ENCODE measurements at places on chromosomes 6 and 20.

DNA sequence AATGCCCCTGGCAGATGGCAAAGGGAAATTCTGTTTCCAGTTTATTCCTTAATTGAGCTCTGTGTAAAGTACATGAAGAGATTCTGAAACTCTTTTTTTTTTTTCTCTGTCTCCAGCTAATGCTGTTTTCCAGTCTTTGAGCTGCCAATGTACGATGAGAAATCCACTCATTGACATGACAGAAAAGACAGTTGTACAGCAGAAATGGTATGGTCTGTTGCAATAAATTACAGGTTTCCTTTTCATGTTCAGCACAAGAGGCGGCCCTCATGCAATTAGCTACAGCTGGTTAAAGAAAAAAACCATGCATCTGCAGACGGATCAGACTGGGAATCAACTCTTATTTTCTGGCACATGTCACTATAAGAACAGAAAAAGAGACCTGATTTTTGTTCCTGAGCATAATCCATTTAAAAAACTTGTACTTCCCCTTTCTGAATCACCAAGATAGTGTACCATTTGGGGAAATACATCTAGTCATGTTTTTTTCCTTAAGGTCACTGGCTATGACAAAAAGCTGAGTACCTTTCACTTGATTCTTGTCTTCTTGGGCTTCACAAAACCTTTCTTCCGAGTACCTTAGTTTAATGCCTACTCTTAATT lies 289.8 kb upstream of the PREP start:
- DNase-seq, result no peak

GRCh38 chr6:148214667-148215066 lies 128.0 kb upstream of the SASH1 start:
- no peak for DNase-seq

GRCh38 chr6:117549611-117550010 lies 52.7 kb downstream of the GOPC start:
- no peak for DNase-seq

DNA sequence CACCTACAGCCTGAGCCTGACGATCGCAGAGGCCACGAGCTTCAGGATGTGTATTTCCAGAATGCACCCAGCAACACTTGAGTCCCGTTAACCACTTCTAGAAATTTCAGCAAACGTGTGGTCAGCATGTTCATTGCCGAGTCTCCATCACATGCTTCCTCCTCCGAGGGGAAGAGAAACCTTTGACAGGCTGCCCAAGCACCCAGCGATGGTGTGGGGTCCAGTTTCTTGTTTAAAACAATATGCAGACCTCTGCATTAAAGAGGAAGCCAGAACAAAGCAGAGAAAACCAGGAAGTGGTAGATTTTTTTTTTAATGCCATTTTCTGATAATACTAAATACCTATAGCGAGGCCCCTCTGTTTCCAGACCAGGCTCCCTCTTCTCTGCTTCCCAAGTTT lies 71.9 kb downstream of the GNAS-AS1 start:
- no peak for DNase-seq

- DNase-seq, result no peak
These were observed 125.2 kb downstream of the HIVEP2 start for GRCh38 chr6:142819603-142820337.

GRCh38 chr6:142275236-142276006 lies 26.4 kb upstream of the ADGRG6 start:
- DNase-seq, result peak; percentile 20

DNA sequence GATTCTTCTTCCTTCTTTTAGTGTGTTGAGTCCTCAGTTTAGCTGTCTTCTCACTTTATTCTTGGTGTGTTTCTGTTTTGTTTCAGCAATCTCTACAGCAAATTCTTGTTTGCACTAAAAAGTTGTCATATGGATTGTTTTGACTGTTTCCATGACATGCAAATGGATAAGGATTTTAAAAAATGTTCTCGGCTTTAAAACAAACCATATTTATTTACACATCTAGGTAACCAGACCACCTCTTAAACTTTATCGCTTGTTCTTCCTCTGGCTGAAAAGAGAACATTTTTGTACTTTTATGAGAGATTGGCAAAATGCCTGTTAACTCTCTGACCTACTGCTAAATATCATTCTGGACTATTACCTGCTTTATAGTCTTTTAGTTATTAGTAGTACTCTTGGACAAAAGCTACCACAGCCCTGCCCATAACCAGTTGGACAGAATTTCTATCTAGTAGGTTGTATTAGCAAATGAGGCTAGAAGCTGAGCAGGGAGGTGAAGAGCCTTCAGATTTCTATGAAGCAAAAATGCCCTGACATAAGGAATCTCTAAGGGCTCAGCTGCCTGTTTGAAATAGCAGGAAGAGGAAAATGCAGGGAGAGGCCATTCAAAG lies 268.3 kb downstream of the CD109 start:
- DNase-seq, result no peak

GRCh38 chr20:2696646-2697045 lies 4.1 kb downstream of the EBF4 start:
- DNase-seq, result no peak

DNA sequence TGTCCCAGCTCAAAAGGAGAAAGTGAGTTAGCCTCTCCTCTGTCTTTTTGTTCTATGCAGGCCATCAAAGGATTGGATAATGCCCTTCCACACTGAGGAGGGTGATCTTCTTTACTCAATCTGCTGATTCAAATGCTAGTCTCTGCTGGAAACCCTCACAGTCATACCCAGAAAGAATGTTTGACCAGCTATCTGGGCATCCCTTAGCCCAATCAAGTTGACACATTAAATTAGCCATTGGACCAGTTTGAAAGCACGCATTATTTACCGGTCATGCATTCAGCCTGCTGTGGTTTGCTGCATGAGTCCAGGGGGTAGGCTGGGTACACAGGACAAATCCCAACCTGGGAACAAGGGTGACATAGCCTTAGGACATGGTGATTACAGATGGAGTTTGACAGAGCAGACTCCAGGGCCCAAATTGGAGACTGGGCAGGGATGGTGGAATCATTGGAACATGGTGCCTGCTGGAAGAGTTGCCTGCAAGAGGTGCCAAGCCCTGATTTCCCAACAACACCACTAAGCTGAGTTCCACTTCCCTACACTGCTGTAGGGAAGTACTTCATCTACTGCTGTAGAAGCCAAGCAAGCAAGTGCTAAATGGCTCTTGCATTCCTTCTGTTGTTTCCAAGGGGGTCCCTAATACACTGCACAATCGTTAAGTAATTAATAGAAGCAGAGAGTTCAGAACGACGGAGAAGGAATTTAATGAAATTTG lies 87.7 kb downstream of the RNF182 start:
- no peak for DNase-seq

GRCh38 chr20:17893445-17893844 lies 75.1 kb downstream of the SNX5 start:
- no peak for DNase-seq

DNA sequence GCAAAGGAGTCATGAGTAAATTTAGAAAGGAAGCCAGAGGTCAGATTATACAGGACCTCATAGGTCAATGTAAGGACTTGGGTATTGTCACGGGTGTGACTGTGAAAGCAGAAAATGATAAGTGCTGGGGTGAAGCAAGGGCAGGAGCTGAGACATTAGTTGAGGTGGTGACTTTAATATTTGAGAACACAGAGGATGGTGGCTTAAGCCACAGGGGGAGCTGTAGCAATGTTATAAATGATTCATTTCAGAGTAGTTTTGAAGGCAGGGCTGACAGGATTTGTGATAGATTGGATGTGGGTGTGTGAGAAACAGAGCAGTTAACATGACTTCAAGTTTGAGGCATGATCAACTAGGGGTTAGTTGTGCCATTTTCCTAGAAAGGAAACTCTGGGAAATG lies 659.9 kb downstream of the EPM2A start:
- no peak for DNase-seq

GRCh38 chr6:33761922-33762629 lies 15.4 kb upstream of the IP6K3 start:
- peak; percentile 44 for DNase-seq

DNA sequence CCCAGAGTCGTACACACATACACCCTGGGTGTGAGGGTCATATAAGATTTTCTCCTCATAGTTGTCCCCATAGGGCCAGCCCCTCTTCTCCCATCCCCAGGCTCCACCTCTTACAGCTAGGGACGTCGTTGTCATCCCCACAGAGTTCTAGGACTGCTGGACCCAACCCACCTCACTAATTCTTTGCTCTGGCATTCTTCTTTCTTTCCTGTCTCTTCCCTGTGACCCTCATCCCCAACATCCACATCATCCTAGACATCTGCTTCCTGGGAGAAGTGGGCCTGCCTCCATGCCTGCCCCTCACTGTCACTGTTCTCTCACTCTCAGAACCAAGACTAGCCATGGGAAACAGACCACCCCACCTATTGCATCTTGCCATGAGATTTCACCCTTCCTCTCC lies 1.1 kb downstream of the PSMF1 start:
- no peak for DNase-seq

DNA sequence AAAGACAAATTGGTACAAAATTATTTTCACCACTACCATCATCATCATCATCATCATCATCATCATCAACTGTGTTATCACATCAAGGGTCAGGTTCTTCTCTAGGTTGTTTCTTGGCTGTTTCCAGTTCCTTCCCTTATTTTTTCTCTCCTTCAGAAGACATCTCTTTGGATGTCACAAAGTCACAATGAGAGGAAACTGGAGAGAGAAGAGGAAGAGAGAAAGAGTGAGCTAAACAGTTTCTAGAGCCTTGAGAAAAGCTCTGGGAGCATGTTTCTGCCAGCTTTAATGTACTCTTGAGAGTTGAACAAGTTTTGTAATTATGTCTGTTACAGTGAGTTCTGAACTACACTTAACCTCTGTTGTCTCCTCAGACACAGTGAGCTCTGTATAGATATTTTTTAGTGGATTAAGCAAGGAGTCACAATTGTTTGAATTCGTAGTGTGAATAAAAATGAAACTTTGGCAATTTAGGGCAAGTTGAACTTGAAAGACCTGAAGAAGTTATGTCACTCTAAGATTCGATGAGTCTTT lies 123.0 kb upstream of the AKIRIN2 start:
- no peak for DNase-seq

GRCh38 chr6:118485601-118486550 lies 62.2 kb upstream of the PLN start:
- DNase-seq, result no peak

DNA sequence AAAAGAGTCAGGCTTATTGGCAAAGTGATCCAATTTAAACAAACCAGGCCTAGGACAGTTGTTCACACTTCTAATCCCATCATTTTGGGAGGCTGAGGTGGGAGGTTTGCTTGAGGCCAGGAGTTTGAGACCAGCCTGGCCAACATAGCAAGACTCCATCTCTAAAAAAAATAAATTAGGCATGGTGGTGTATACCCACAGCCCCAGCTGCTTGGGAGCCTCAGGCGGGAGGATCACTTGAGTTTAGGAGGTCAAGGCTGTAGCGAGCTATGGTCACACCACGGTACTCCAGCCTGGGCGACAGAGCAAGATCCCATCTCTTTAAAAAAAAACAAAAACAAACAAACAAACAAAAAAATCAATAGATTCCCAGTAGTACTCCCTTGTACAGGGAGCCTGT lies 86.8 kb downstream of the SASH1 start:
- DNase-seq, result no peak

DNA sequence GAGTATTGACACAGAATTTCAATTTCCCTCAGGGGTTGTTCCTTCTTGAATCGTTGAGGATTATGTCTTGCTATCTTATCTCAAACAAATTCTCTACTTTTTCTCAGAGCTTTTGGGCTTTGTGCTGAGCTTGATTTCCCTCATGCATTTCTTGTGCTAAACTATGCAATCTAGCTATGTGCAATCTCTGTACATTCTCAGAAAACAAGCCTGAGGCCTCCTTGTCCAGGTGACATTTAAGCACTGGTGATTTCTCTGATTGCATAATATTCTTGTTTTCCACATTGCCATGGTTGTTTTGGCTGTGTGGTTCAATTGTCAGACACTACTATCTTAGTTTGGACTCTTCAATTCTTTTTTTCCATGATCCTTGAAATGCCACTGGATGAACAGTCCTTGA lies 81.2 kb upstream of the MAN1A1 start:
- no peak for DNase-seq

DNA sequence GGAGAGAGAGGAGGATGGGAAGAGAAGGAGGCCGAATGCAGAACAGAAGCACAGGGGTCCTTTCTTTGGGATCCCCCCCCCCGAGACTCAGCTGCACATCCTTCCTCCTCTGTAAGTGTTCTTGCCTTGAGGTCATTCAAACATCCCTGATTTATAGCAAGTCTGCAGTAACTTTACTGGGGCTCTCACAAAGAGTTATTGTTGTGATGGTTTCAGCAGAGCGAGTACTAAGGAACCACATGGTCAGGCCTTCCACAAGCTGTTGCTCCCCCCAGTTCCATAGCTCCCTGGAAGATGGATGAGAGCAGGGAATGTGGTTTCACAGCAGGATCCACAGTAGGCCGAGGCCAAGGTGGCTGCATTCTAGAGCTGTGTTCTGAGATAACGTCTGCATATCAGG lies 351.4 kb upstream of the CDH4 start:
- no peak for DNase-seq

DNA sequence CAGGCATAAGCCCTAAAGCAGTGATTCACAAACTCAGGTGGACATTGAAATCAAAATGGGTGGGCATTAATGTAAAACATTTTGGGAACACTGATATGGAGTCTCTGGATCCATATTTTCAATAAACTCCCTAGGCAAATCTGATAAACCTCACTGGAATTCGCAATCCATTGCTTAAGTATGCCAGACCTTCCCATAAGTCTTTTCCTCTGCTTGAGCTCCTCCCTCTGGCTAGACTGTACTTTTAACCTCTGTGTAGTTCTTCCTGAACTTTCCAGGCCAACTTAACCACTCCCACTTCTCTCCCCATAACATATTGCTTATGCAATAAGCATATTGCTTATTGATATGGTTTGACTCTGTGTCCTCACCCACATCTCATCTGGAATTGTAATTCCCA lies 629.7 kb upstream of the IMPG1 start:
- DNase-seq, result no peak

GRCh38 chr6:47944846-47945245 lies 163.0 kb downstream of the OPN5 start:
- no peak for DNase-seq

DNA sequence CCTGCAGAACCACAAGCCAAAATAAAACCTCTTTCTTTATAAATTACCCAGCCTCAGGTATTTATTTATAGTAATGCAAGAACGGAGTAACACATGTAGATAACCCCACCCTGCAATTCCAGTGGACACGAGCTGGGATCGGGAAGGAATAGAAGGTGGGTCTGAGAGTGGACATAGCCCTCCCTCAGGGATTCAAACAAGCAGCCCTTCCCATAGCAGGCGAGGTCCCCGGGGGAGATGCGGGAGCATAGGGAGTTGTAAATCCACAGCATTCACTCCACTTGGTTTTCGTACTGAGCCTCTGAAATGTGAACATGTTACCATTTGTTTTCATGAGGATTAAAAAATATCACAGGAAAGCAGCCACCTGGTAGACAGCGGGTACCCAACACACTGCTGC lies 312.6 kb downstream of the CDH4 start:
- no peak for DNase-seq

- DNase-seq, result peak; percentile 71
These were observed 43.1 kb upstream of the NAA20 start for GRCh38 chr20:19973961-19974629.
